ENCODE measurements at places on chromosomes 4 and X.

- no peak for DNase-seq
Measured at GRCh38 chr4:53039741-53040458, 177.8 kb downstream of the RASL11B start.

GRCh38 chrX:72308566-72309296 lies 3.0 kb upstream of the CITED1 start:
- peak; percentile 42 for DNase-seq

GRCh38 chr4:121690001-121690400 lies 6.8 kb downstream of the ANXA5 start:
- no peak for DNase-seq

GRCh38 chr4:38547052-38547451 lies 116.9 kb upstream of the KLF3 start:
- no peak for DNase-seq

- no peak for DNase-seq
Measured at GRCh38 chr4:73098016-73098415, 28.5 kb upstream of the COX18 start.

DNA sequence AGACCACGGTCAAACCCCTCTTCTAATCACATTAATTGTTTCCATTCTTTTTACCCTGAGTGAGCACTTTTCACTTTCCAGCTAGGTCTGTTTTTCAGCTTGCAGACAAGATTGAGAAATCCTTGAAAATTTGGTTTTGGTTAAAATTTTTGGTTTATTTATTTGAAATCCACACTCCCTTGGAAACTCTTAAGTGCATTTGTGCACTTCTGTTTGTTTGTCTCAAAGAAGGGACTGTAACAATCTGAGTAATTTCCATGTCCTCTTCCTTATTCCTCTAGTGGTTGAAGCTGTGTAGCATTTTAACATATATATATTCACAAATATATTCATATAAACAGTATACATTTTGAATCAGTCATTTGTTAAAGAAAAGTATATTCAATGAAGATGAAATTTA lies 333.3 kb downstream of the ANK2 start:
- DNase-seq = no peak

DNA sequence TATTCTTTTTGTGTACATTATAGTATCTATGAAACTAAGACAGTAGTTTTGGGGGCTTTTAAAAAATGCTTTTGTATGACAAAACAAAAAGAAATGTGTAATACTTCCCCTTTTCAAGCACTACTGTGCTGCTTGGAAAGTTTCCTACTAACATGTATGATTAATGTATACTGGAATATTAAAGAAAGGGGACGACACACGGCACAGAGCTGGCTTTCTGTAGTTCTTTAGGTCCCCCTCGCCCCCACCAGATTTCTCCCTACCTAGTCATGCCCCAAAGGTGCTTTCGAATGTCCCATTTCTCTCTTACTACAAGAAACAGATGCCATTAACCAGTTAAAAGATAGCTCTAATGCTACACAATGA lies 1.6 kb upstream of the AP1S2 start:
- DNase-seq = peak; percentile 19

DNA sequence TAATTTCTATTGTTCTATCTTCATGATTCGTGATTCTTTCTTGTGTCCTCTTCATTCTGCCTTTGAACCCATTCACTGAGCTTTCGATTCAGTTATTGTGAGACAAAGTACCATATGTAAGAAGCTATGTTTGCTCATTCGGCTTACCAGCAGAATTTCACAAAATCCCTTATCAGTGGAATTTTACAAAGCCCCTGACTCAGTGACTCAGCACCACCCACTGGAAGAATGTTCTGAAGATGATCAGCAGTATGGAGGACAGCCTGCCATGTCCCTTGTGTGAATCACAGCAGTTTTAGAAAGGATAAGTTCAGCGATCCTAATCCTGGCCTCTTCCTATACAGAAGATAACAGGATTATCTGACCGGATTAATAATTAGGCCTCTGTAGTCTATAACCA lies 5.8 kb upstream of the UXT start:
- DNase-seq = no peak

GRCh38 chr4:93834249-93835066 lies 5.9 kb downstream of the ATOH1 start:
- no peak for DNase-seq

GRCh38 chrX:152632445-152633097 lies 5.1 kb upstream of the GABRQ start:
- DNase-seq = no peak

GRCh38 chr4:87044511-87045233 lies 109.9 kb downstream of the AFF1 start:
- DNase-seq = no peak

DNA sequence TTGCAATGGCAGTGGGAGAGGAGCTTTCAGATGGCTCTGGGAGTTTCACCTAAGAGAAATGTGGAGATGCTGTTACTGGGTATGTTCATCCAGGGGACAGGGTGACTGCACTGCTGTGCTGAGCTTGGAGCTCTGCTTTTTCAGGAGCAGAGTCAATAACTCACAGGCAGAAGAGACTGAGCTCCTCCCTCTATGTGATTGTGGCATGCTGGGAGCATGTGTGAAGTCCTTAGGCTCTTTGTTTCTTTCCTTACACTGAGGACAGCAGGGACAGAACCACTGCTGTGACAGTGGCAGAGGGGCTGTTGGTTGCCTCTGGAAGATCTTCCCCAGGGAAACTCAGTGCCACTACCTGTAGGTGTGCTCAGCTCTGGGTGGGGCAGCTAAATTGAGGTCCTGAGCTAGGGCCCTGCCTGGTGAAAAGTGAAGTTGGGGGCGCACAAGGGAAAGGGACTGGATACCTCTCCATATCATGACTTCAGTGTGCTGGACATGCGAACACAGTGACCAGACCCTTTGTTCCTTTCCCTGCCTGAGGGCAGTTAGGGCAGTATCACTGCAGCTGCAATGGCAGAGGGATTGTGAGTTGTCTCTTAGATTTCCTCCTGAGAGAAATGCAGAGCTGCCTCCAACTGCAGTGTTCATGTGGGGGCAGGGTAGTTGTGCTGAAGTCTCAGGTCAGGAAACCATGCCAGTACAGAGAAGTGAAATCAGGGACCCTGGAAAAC lies 156.7 kb downstream of the TENT5D start:
- DNase-seq = no peak

GRCh38 chrX:31223817-31224216 lies 152.0 kb upstream of the FTHL17 start:
- peak; percentile 33 for DNase-seq

- no peak for DNase-seq
Measured at GRCh38 chr4:81845761-81846160, 374.1 kb upstream of the RASGEF1B start.

GRCh38 chr4:178198691-178199090 lies 756.5 kb upstream of the AGA start:
- no peak for DNase-seq

GRCh38 chr4:74311696-74312313 lies 3.5 kb downstream of the EPGN start:
- DNase-seq = no peak

- no peak for DNase-seq
Measured at GRCh38 chrX:13432414-13433297, 112.8 kb upstream of the ATXN3L start.

- DNase-seq = no peak
Measured at GRCh38 chr4:176259330-176260090, 9.5 kb downstream of the ASB5 start.

- DNase-seq = no peak
Measured at GRCh38 chr4:17033025-17033767, 134.8 kb upstream of the LDB2 start.

- DNase-seq = no peak
Measured at GRCh38 chrX:20980426-20980825, 393.8 kb upstream of the CNKSR2 start.

GRCh38 chr4:138053641-138054301 lies 188.4 kb downstream of the SLC7A11 start:
- no peak for DNase-seq

- no peak for DNase-seq
Measured at GRCh38 chr4:4694296-4694772, 152.5 kb upstream of the STX18 start.

All from GM06990 (cell line).